ENCODE measurements at places on chromosomes 1 and 21. TPM values are rescaled to one million over a fixed set of nuclear protein-coding genes. Genes with fewer than 3 reads are reported as not detected.

- H3K27ac ChIP-seq, result no peak overlapping the region
- DNase-seq, result no peak
- no peak overlapping the region for H3K4me3 ChIP-seq
- H3K27me3 ChIP-seq, result no peaks in the 10 kb centered on the region
- no peaks in the 10 kb centered on the region for H3K4me1 ChIP-seq
- no peaks in the 10 kb centered on the region for H3K36me3 ChIP-seq
Observed at GRCh38 chr1:192954705-192955265, 104.4 kb downstream of the UCHL5 start.

- H3K36me3 ChIP-seq, result no peaks in the 10 kb centered on the region
- no peak within 1 kb of the TSS for H3K27ac ChIP-seq
- no peak for DNase-seq
- peaks cover 50% of the 10 kb centered on the region for H3K27me3 ChIP-seq
- peak within 1 kb of the TSS; percentile 24 for H3K4me3 ChIP-seq
Observed at GRCh38 chr1:67832737-67833601, at the start of gene GNG12. GNG12 (minus strand) TSS chr1:67833467; CDS start chr1:67707686, 125,781 bp downstream.

DNA sequence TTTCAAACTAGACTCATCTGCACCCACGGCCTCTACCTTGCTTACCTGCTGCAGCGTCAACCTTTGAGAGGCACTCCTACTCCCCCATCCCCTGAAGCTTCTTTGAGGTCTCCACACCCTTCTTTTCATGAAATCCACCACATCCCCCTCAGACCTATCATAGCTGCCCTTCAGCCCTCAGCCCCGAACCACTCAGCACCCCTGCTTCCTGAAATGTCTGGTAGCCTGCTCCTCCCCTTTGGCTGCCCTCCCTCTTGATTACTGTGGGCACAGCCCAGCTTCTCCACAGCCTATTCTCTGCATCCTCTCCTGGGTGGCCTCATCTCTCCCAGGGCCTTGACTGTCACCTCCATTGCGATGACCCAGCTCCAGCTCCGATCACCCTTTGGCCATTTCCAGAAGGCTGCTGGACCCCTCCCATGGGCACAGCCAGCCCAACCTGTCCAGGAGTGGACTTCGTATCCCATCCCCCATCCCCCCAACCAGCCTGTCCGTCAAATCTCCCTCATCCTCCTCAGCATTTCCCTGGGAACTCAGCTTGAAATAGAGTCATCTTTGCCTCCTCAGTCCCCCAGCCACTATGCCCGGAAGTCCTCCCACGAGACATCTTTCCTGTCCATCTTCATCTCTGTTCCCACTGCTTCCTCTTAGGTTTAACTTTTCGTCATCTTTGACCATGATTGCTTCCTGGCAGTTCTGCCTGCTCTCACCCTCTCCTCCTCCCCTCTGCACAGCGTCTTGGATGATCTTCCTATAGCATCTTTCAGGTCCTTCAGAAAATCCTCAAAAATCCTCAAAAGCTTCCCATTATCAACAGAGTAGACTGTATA is 6.1 kb upstream of the ADORA1 start:
- no peaks in the 10 kb centered on the region for H3K4me1 ChIP-seq
- H3K4me3 ChIP-seq, result no peak overlapping the region
- peaks cover 14% of the 10 kb centered on the region for H3K27me3 ChIP-seq
- no peak for DNase-seq

DNA sequence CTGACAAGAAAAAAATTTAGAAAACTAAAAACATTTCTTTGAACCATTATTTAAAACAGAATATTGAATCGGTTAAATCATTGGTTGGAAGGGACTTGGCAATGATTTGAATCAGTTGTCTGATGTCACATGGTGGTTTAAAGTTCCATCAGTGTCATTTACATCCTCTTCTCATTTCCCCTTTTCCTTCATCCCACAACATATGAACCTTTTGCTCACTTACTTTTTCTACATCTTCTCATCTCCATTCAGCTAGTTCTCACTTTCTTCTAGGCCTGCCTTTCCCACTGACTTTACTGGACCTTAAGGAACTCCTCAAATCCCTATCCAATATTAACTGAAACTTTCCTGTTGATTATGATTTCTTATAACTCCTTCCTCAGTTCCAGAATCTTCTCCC is 58.5 kb downstream of the PHACTR4 start:
- H3K4me1 ChIP-seq, result no peaks in the 10 kb centered on the region
- H3K27ac ChIP-seq, result no peak overlapping the region
- DNase-seq, result no peak

DNA sequence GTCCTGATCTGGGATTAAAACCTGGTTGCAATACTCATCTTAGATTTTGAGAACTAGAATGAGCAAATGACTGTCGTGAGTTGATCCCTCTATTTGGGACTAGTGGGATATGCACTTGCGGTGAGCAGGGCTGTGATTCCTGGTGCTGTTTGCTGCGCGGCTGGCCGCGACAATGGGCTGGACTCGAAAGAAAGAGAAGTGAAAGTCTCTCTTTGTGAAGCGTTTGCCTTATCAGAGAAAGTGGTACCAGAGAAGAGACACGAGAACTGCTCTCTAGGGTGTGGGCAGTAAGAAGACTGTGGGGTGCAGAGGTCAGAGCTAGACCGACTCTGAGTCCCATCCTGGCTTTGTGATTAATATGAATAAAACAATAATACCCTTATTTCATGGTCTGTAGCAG is 8.6 kb downstream of the ST6GALNAC3 start:
- no peaks in the 10 kb centered on the region for H3K27me3 ChIP-seq
- no peaks in the 10 kb centered on the region for H3K4me1 ChIP-seq
- DNase-seq, result no peak

DNA sequence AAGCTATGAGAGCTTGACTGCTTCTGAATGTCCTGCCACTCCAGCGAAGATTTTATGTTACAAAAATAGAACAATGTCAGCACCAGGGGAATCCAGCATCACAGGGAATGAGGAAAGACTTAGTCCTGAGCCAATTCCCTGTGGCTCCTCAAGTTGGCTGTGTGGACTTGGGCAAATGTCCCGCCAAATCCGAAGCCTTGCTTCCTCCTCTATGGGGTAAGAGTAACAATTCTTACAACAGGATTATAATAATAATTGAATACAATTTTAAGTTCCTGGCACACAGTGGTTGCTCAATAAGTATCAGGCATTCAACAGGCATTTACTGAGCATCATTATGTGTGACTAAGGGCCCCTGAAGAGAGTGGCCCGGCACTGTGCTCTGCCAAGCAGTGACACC is 44.4 kb downstream of the STPG1 start:
- DNase-seq, result no peak
- H3K4me1 ChIP-seq, result no peaks in the 10 kb centered on the region
- no peak overlapping the region for H3K27ac ChIP-seq
- H3K36me3 ChIP-seq, result no peaks in the 10 kb centered on the region

GRCh38 chr21:45306832-45307571 is 19.3 kb upstream of the POFUT2 start:
- no peak overlapping the region for H3K4me3 ChIP-seq
- peaks cover 14% of the 10 kb centered on the region for H3K4me1 ChIP-seq
- no peaks in the 10 kb centered on the region for H3K27me3 ChIP-seq
- no peak overlapping the region for H3K27ac ChIP-seq
- no peak for DNase-seq

Gene SLFNL1
- polyA plus RNA-seq, result 0.41 TPM

Gene RGSL1
- polyA plus RNA-seq, result not detected

Gene OR2T33
- not detected for polyA plus RNA-seq

Data from CD4-positive, CD25-positive, alpha-beta regulatory T cell (primary cell).